Naive B cell (primary cell): ENCODE measurements at places on chromosomes 1 and 21.

DNA sequence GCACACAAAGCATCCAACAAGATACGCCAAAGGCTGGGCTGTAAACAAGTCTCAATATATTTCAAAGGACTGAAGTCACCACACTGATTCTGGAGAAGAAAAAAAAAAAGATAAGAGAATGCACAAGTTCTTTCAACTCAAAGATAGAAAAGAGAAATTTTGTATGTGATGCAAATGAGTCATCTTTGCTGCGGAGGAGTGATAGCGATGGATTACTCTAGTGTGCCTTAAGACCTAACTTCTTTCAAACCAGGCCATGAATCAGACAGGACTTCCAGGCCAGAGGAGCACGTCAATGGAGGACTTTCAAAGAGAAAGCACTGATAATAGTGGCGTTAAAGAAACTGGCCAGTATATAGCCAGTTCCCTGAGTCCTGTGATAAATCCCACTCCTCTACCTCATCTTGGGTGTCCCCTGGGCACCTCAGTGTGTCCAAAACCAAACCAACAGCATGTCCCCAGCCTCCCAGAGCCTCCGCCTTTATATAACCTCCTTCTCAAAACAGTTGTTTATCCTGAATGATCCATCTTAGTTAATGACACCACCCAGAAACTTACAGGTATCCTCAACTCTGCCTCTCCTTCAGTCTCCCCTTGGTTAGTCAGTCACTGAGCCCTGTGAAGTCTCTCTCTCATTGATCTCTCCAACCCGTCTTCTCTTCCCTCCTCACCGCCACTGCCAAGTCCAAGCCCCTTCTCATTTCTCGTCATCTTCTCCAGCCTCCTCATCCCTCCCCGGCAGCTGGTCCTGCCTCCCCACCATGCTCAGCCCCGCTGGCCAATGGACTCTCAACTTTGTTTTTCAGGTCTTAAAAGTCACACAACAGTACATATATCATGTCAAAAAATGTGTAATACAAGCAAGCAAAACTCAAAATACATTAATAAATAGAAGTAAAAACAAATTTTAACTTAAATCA is 47.2 kb upstream of the IFFO2 start:
- DNase-seq, result no peak

GRCh38 chr1:147292012-147292411 is 49.5 kb downstream of the CHD1L start:
- no peak for DNase-seq

- DNase-seq, result no peak
These were observed 6.5 kb downstream of the EPS15 start for GRCh38 chr1:51512606-51513005.

DNA sequence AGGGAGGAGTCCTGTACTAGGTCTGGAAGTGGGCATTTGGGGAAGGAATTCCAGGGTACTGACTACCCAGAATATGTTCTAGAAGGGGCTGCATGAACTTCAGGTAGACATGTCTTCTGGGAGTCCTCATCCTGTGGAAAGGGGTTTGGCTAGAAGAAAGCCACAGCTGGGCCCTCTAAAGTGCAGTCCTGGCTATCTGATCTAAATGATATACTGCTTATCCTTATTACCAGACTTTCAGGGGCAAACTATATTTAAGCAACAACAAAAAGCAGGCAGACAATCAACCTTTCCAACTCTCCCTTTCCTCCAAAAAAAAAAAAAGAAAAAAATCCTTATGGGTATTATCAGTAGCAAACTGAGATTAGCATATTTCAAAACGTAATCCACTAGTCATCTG is 29.8 kb upstream of the GFI1 start:
- no peak for DNase-seq

- DNase-seq, result peak; percentile 35
These were observed 367 bp downstream of the WNT2B start for GRCh38 chr1:112509005-112509659.
